ENCODE measurements at places on chromosomes 7 and 10. TPM values are rescaled to one million over a fixed set of nuclear protein-coding genes. Genes with fewer than 3 reads are reported as not detected.

- no peak for DNase-seq
These were observed 4.6 kb upstream of the MDFIC start for GRCh38 chr7:114917211-114917839.

DNA sequence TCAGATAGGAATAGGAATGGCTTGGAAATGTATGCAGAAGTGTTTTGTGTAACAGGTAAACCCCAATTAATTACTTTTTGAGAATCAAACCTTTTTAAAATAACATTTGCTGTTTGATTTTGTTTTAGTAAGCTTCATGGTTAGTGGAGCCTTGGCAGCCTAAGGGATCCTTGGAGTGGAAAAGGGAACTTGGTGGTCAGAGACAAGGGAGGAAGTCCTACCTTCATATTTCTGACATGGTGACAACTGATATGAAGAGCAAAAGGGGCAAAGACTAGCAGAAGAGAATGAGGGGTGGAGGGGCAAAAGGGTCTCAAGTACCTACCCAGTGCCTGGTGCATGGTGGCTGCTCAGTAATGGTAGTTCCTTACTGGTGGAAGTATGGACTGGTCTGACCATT is 32.3 kb downstream of the AHCYL2 start:
- DNase-seq = no peak

Gene HMX2
- total RNA-seq = 1.7 TPM

Gene HOXA10
- 7.8 TPM for total RNA-seq

Gene GRB10
- 87.2 TPM for total RNA-seq

Gene KLLN
- total RNA-seq = 1.0 TPM

Gene ITPRID1
- total RNA-seq = 0.26 TPM

Measured in Caco-2 (cell line).